ENCODE measurements at places on chromosomes 7 and 10. TPM values are rescaled to one million over a fixed set of nuclear protein-coding genes. Genes with fewer than 3 reads are reported as not detected.

DNA sequence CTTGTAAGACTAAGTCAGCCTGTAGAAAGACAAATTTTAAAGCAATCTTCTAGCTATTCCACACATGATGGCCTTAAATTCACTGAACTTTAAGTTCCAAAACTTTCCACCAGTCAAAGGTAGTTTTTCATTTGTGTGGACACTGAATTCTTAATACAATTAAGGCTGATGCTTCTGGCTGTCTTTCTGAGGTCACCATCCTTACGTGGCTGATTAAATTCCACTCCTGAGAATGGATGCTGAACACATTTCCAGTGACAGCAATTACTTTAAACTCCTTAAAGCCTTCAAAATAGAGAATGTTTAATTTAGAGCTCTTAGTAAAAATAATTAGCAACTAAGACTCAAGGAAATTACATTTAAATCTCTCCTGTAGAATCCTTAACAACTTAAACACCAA lies 142.6 kb upstream of the COL1A2 start:
- no peak for DNase-seq

DNA sequence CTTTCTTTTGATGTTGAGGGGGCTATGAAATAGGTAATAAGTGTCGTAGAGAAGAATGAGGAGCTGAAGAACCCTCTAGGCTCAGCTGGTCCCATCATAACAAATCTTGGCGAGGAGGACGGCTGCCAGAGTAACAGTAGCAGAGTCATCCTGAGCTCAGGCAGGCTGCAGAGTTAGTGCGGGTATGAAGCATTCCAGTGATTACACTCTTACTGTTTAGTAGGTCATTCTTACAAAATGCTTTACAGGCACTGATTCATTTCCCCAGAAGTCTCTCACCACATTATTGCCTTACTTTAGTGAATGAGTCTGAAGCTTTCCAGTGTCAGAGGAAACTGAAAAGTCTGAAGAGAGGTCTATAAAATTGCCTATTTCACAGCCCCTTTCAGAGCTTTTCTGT lies 43.9 kb upstream of the GPR158 start:
- no peak for DNase-seq

GRCh38 chr10:4498711-4499251 lies 327.2 kb upstream of the AKR1E2 start:
- no peak for DNase-seq

DNA sequence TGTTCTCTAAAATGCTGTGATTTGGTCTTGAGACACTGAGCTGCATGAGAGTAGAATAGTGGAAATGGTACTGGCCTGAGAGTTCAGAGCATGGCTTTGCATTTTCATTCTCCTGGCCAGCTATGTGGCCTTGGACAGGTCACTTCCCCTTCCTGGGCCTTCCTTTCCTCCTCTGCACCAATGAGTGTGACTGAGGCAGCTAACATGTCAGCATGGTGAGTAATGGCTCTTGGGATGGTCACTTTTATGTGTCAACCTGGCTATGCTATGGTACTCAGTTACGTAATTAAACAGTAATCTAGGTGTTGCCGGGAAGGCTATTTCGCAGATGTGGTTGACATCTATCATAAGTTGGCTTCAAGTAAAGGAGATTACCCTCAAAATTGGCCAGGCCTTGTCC lies 109.3 kb downstream of the RTKN2 start:
- no peak for DNase-seq

GRCh38 chr7:127912901-127913300 lies 118.3 kb downstream of the LRRC4 start:
- DNase-seq, result no peak

The OGDHL gene
- total RNA-seq, result 1.9 TPM

The CYP2C19 gene
- 0.65 TPM for total RNA-seq

DNA sequence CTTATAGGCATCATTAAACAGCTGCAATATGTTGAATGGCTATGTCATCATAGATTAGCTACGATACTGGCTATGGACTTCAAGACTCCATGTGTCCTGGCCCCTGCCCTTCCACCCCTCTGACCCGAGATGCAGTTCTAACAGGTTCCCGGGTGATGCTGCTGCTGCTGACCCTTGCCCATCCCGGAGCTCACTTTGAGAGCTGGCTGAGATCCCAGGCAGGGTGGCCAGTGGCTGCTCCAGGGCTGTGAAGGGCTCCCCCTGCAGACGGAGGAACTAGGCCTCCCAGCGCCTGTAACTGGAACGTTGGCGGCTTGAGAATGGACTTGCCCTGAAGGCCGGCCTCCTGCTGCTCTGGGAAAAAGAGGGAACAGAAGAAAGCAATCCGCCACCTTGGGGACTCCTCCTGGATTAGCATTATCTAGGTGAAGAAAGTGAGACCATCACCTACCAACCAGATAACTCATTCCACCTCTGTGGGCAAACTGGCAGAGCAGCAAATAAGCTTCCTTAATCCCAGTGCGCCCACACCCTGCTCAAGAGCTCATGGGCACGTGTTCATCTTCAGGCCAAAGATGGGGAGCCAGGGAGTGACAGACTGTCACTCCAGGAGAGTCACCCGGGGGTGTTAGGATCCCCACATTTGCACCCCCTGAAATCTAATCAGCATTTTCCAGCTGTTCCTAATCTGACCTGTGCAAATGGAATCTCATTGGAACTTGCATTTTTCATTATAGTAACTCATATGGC lies 56.8 kb downstream of the PARP12 start:
- no peak for DNase-seq

- DNase-seq, result no peak
These were observed 20.6 kb upstream of the ADAMTS14 start for GRCh38 chr10:70651661-70652060.
